ENCODE measurements at places on chromosomes 7 and 10.

DNA sequence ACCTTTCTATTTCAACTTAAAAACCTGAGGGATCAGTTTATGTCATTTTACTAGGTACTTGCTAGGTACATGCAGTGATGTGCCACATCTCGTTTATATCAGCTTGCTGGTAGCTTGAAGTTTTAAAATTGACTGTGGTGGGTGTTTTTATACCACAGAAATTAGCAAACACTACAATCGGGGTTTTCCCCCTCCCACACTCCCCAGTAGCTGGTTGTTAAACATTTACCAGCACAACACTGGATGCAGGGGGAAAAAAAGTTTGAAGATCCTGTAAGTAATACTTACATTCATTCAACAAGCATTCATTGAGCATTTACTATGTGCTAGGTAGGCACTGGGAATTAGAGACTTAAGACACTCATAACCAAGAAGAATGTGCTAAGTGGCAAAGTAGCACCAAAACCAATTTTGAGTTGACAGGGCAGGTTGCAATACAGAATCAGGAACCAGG is 32.6 kb downstream of the USP6NL start:
- no peak overlapping the region for H3K4me3 ChIP-seq
- no peaks in the 10 kb centered on the region for H3K36me3 ChIP-seq
- no peak overlapping the region for H3K27ac ChIP-seq
- H3K4me1 ChIP-seq, result peaks cover 10% of the 10 kb centered on the region
- no peaks in the 10 kb centered on the region for H3K27me3 ChIP-seq

- H3K36me3 ChIP-seq, result peaks cover 34% of the 10 kb centered on the region
- H3K4me3 ChIP-seq, result no peak overlapping the region
- no peaks in the 10 kb centered on the region for H3K4me1 ChIP-seq
- no peak overlapping the region for H3K27ac ChIP-seq
- DNase-seq, result peak; percentile 79
- H3K27me3 ChIP-seq, result no peaks in the 10 kb centered on the region
Observed at GRCh38 chr10:35563261-35563891, 41.8 kb upstream of the GJD4 start.

DNA sequence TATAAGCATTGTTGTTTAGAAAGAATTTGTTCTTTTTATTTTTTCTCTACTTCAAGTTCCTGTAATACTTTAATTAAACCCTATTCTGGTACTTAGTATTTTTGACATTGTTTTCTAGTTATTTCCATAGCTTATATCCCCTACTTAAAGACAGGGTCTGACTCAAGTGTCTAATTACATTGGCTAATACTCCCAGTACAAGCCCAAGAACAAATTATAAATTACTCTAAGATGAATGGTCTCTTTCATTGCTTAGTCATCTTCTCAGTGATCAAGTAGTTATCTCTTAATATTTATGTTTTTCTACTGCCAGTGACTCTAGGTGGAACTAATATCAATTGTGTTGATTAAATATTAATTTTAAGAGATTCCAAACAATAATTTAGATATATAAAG is 21.6 kb downstream of the AHR start:
- H3K27ac ChIP-seq, result no peak overlapping the region
- no peak overlapping the region for H3K4me3 ChIP-seq
- H3K36me3 ChIP-seq, result peaks cover 54% of the 10 kb centered on the region
- peaks cover 26% of the 10 kb centered on the region for H3K4me1 ChIP-seq
- DNase-seq, result no peak

GRCh38 chr10:88782222-88782621 is 20.3 kb upstream of the LIPM start:
- no peak overlapping the region for H3K27ac ChIP-seq
- no peaks in the 10 kb centered on the region for H3K27me3 ChIP-seq
- H3K4me1 ChIP-seq, result peaks cover 9% of the 10 kb centered on the region
- no peaks in the 10 kb centered on the region for H3K36me3 ChIP-seq
- DNase-seq, result no peak
- H3K4me3 ChIP-seq, result no peak overlapping the region

GRCh38 chr7:36747280-36748016 is 23.2 kb upstream of the AOAH start:
- H3K36me3 ChIP-seq, result no peaks in the 10 kb centered on the region
- peaks cover 30% of the 10 kb centered on the region for H3K4me1 ChIP-seq
- peak; percentile 45 for DNase-seq
- no peak overlapping the region for H3K4me3 ChIP-seq
- H3K27ac ChIP-seq, result peak overlapping the region; percentile 33

Measured in MCF 10A (cell line).